Activated CD4-positive, alpha-beta T cell treated with anti-CD3 and anti-CD28 coated beads, Interleukin-2, amount 10 ng/mL, durations not matched to agents 7 days and 5 days (primary cell): ENCODE measurements at places on chromosomes 6 and 20.
A peak's percentile ranks its signal among the peaks of the same experiment; 100 is the strongest.

DNA sequence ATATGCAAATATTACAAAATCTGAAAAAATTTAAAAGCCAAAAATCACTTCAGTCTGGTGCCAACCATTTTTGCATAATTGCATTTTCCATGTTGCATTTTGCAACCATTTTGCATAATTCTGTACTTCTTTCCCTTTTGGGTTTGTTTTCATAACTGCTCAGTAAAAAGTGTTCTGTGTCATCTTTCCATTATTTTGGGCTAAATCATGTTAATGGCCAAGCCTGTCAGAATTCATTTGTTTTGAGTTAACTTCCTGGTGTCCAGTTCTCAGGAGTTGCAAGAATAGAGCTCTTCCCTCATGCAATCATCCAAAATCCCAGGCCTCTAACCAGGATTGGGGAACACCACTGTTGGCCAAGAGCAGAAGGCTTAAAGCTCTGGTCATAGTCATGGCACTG is 133.6 kb downstream of the MTHFD1L start:
- no peak overlapping the region for H3K4me3 ChIP-seq
- no peak for DNase-seq
- no peaks in the 10 kb centered on the region for H3K27me3 ChIP-seq
- H3K36me3 ChIP-seq: peaks cover 8% of the 10 kb centered on the region

DNA sequence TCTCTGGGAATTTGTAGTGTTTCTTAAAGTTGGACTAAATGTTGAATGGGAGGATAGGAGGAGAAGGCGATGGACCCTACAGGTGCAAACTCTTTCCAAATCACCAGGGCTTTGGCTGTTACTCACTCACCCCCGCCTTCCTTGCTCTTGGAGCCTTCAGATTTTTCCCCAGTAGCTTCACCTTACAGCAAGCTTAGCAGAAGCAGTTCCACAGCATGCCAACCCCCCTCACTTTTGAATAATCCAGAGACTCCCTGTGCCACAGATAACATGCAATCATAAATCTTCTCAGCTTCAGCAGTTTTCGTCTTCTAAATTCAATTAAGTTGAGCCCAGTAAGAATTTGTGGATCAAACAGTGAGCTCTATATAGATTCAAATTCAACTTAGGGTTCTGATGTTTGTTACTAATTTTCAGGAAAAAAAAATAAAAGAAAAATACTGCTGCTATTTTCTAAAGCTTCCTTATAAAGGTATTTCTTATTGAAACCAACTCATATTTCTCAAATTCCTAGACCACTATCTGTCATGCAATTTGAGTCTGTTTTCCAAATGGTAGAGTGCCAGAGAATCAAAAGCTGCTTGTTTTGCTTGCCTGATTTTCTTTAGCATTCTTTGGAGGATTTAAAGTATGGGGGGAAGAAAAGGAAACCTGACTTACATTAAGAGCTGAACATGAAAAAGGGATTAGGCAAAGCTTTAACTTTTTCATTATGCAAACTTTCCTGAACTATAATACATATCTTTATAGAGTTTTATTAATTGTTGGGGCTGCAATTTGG is 166.4 kb downstream of the EYA4 start:
- no peaks in the 10 kb centered on the region for H3K4me1 ChIP-seq
- no peaks in the 10 kb centered on the region for H3K36me3 ChIP-seq
- no peak overlapping the region for H3K27ac ChIP-seq
- no peak overlapping the region for H3K4me3 ChIP-seq
- no peaks in the 10 kb centered on the region for H3K27me3 ChIP-seq

GRCh38 chr6:56541030-56541600 is 101.6 kb downstream of the DST start:
- no peak overlapping the region for H3K27ac ChIP-seq
- no peaks in the 10 kb centered on the region for H3K4me1 ChIP-seq
- no peak overlapping the region for H3K4me3 ChIP-seq
- H3K36me3 ChIP-seq: no peaks in the 10 kb centered on the region
- no peak for DNase-seq

GRCh38 chr6:77879527-77879926 is 226.7 kb downstream of the MEI4 start:
- H3K4me1 ChIP-seq: no peaks in the 10 kb centered on the region
- no peaks in the 10 kb centered on the region for H3K36me3 ChIP-seq
- DNase-seq: no peak

- H3K36me3 ChIP-seq: peaks cover 18% of the 10 kb centered on the region
- no peaks in the 10 kb centered on the region for H3K27me3 ChIP-seq
- no peak overlapping the region for H3K27ac ChIP-seq
- DNase-seq: no peak
These were observed 70.0 kb downstream of the FAM120B start for GRCh38 chr6:170376386-170377043.

GRCh38 chr20:14553774-14554534 is 216.5 kb upstream of the FLRT3 start:
- no peaks in the 10 kb centered on the region for H3K36me3 ChIP-seq
- no peaks in the 10 kb centered on the region for H3K27me3 ChIP-seq
- no peaks in the 10 kb centered on the region for H3K4me1 ChIP-seq
- H3K4me3 ChIP-seq: no peak overlapping the region
- DNase-seq: no peak

- H3K4me1 ChIP-seq: no peaks in the 10 kb centered on the region
- H3K4me3 ChIP-seq: no peak overlapping the region
- H3K36me3 ChIP-seq: no peaks in the 10 kb centered on the region
- peaks cover 1% of the 10 kb centered on the region for H3K27me3 ChIP-seq
These were observed 14.9 kb upstream of the CBFA2T2 start for GRCh38 chr20:33474963-33475362.

DNA sequence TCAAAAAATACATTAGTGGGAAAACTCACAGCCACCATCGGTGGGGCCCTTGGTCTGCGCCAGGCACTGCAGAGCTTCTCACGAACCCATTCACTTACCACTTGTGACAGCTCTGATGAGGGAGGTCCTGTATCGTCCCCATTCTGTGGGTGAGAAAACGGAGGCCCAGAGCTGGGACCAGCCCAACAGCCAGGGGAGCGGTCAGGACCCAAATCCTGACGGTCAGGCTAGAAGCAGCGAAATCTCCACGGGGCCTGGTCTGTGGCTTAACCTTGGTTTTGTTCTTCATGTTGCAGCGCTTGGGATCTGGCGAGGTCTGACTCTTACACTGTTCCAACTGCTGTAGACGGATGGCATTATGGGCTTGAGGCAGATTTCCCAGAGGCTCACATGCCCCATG is 7.7 kb upstream of the VSX1 start:
- H3K27ac ChIP-seq: no peak overlapping the region
- no peak for DNase-seq
- H3K36me3 ChIP-seq: no peaks in the 10 kb centered on the region
- H3K4me3 ChIP-seq: no peak overlapping the region

DNA sequence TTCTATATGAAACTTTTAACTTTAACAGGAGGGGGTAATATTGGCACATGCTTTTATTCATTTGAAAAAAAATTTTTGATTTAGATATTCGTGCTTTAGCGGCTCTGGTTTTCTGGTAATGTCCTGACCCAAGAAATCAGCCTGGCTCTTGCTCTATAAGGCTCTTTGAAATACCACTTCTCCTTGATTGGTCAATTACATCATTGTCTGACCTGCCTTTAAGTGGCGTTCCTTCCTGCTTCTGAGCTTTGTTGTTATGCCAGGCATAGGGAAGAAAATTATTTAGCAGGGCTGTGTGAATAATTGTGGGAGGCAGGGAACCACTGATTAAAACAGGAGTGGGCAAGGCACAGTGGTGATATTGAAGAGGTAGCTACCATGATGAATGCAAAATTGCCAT is 3.9 kb downstream of the RNF144B start:
- H3K36me3 ChIP-seq: no peaks in the 10 kb centered on the region
- DNase-seq: no peak
- peaks cover 5% of the 10 kb centered on the region for H3K27me3 ChIP-seq
- H3K4me1 ChIP-seq: peaks cover 34% of the 10 kb centered on the region
- no peak overlapping the region for H3K4me3 ChIP-seq

- H3K27me3 ChIP-seq: no peaks in the 10 kb centered on the region
- H3K4me1 ChIP-seq: peaks cover 8% of the 10 kb centered on the region
- no peak overlapping the region for H3K4me3 ChIP-seq
- peaks cover 1% of the 10 kb centered on the region for H3K36me3 ChIP-seq
These were observed 4.5 kb upstream of the PXMP4 start for GRCh38 chr20:33724439-33725094.

- no peaks in the 10 kb centered on the region for H3K36me3 ChIP-seq
- no peaks in the 10 kb centered on the region for H3K27me3 ChIP-seq
- DNase-seq: no peak
- peaks cover 13% of the 10 kb centered on the region for H3K4me1 ChIP-seq
- H3K4me3 ChIP-seq: no peak overlapping the region
These were observed 60.2 kb downstream of the CTCFL start for GRCh38 chr20:57464642-57465211.

DNA sequence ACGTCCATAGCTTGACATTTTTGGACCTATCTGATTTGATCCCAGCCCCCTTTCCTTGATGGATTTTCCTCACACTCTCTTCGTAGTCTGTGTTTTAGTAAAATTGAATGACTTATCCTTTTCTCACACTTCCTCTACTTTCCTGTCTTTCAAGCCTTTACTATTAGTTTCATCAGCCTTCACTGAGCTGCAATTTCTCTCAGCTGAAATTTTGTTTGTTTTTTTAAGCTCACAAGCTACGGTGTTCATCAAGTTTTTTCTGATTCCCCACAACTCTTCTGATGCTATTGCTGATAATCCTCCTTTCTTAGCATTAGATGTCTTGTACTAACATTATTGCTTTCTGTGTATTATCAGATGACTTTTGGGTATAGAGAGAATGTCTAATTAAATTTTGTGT is 263.7 kb downstream of the TBX18 start:
- H3K27me3 ChIP-seq: no peaks in the 10 kb centered on the region
- no peak overlapping the region for H3K4me3 ChIP-seq
- no peak for DNase-seq
- H3K4me1 ChIP-seq: no peaks in the 10 kb centered on the region
- no peak overlapping the region for H3K27ac ChIP-seq

DNA sequence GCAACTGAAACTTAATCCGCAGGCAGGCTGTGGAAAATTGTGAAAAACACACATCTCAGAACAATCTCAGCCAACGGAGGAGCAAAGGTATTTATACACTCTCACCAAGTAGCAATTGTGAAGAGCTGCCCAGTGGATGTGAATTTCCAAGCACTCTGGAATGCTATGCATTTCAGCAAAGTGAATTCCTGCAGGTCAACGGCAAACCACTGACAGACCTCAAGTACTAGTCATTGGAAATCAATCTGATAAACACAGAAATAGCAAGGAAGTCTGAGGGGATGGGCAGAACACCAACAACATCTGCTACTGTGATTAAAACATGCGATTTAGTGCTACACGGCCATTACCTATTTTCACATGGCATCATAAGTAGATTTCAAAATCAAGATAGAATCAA is 429.1 kb downstream of the HTR1B start:
- no peaks in the 10 kb centered on the region for H3K36me3 ChIP-seq
- DNase-seq: no peak
- no peak overlapping the region for H3K27ac ChIP-seq

- H3K27me3 ChIP-seq: no peaks in the 10 kb centered on the region
- H3K27ac ChIP-seq: no peak overlapping the region
- DNase-seq: no peak
- no peaks in the 10 kb centered on the region for H3K4me1 ChIP-seq
- peaks cover 9% of the 10 kb centered on the region for H3K36me3 ChIP-seq
These were observed 121.4 kb downstream of the REV3L start for GRCh38 chr6:111361648-111362047.

GRCh38 chr6:78482801-78483552 is 384.4 kb upstream of the IRAK1BP1 start:
- no peaks in the 10 kb centered on the region for H3K27me3 ChIP-seq
- H3K36me3 ChIP-seq: no peaks in the 10 kb centered on the region

GRCh38 chr20:50126662-50127061 is 13.7 kb upstream of the UBE2V1 start:
- H3K27me3 ChIP-seq: no peaks in the 10 kb centered on the region
- no peak overlapping the region for H3K4me3 ChIP-seq
- DNase-seq: no peak

DNA sequence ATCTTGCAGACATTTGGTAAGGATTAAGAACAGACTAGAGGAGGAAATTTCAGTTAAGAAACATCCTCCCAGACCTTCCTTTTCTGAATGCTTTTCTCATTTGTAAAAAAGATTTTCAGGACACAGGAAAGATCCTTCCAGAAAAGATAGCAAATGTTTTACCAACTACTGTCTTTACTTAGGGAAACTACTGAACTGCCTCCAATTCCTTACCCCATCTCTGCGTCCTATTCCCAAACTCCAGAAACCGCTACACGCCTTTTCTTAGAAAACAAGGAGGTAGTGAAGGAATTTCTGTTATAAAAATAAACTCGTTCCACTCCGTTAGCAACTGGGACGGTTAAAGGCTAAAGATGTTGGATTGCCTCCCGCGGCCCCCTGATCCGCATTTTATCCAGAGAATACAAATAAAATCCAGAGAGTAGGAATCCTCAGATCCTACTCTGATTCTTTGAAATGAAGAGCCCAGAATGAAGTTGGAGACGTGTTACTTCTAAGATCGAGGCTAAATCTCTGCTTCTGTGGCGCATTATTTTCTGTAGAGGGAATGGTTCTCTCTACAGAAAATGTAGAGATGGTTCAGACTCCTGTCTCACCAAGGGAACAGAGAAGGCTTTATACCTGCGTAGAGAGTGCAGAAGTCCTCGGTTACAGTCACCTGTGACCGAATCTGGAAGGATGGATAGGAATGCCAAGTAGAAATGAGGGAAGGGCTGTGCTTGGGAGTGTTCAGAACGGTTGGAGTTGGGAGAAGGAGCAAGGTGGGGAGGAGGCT is 133.0 kb downstream of the GPX5 start:
- DNase-seq: no peak
- H3K36me3 ChIP-seq: no peaks in the 10 kb centered on the region
- peak overlapping the region; percentile 68 for H3K27ac ChIP-seq
- peak overlapping the region; percentile 71 for H3K4me3 ChIP-seq
- peaks cover 18% of the 10 kb centered on the region for H3K4me1 ChIP-seq

DNA sequence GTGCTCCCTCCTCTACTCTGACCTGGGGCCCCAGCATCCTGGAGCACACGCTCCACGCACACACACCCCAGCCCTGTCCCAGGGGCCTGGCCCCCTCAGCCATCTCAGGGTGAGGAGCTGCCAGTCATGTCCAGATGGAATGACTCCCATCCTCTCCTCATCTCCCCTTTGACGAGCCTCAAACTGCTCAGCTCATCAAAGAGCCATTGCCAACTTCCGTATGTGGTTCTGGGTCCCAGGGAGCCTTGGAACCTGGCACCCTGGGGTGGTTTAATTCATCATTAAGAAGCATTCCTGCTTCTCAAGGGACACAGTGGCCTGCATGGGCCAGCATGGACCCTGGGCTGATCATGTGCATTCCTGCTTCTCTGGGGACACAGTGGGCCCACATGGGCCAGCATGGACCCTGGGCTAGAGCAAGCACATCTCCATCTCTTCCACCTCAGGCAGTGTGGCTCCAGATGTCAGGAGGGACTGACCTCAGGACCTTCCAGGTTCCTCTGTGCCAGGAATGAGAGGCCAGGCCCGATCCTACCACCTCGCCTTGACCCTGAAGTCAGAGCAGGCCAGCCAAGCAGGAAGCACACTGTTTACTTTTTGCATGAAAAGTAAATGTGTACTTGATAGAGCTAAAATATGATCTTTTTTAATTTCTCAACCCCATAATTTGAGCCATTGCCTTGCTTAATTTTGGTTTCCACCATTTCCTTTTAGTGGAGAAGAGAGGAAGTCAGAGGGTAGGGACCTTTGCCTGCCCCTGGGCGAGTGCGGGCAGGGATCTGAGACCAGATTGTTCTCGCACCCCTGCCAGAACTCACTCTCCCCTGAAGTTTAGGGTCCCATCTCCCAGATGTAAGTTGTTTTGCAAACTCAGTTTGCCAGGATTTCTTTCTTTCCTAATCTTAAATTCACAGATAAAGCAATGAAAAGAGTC is 26.1 kb downstream of the SPATA2 start:
- H3K4me1 ChIP-seq: peaks cover 25% of the 10 kb centered on the region
- no peaks in the 10 kb centered on the region for H3K27me3 ChIP-seq

GRCh38 chr20:38460040-38460623 is 12.5 kb upstream of the RALGAPB start:
- no peak overlapping the region for H3K4me3 ChIP-seq
- H3K27ac ChIP-seq: no peak overlapping the region
- no peaks in the 10 kb centered on the region for H3K36me3 ChIP-seq
- no peak for DNase-seq
- H3K27me3 ChIP-seq: peaks cover 3% of the 10 kb centered on the region
